ENCODE measurements at places on chromosomes 6 and 20. TPM values are rescaled to one million over a fixed set of nuclear protein-coding genes. Genes with fewer than 3 reads are reported as not detected.

GRCh38 chr20:62606016-62606415 lies 36.3 kb upstream of the SLCO4A1 start:
- DNase-seq: peak; percentile 70

- DNase-seq: no peak
These were observed 12.0 kb upstream of the SLC22A3 start for GRCh38 chr6:160336200-160336599.

GRCh38 chr6:114080891-114081510 lies 110.1 kb upstream of the HDAC2 start:
- DNase-seq: no peak

- no peak for DNase-seq
These were observed 95.2 kb downstream of the DOK5 start for GRCh38 chr20:54570561-54570960.

- peak; percentile 25 for DNase-seq
These were observed 113.9 kb upstream of the NAA20 start for GRCh38 chr20:19903168-19903811.

DNA sequence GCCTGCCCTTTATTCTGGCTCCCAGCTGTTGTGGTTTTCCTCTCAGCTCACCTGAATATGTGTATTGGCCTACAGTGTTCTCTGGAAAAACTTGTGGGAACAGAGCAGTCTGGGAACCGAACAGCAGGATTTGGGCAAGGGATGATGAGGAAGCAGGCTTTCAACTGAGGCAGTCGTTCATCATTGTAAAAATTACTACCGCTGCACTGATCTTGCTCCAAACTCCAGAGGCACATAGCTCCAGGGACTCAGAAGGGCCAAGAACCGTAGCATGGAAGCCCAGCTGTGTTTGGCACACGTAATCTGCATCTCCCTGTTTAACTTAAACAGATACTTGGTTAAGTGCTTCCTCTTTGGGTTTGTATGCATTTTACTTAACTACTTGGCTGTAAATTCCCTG lies 48.3 kb upstream of the EEF1A1 start:
- no peak for DNase-seq

DNA sequence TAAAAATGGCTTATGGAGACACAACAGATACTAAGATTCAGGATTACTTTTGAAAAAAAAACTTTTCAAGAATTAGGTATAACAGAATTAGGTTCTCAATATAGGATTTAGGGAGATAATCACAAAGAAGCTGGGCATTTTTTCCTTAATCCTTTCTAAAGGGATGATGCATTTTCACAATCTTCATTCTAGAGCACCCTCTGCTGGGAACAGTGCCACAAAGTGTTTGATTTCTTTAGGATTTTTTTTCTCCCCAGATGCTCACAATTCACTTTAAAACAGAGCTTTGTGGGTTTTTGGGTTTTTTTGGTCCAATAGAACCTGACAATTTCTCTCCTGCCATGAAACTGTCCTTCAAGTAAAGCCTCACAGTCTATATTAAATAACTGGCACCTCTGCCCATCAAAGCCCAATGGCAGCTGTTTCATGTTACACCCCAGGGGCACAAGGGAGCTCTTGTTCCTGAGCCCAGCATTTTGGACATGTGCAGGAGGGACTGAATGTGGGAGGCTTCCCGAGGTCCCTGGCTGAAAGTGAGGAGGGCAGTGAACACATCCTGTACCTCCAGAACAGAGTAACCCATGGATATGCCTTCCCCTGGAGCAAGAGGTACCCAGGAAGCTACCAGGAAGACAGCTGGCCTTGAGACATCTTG lies 39.7 kb downstream of the PREP start:
- no peak for DNase-seq

GRCh38 chr20:49508435-49509199 lies 26.1 kb upstream of the KCNB1 start:
- peak; percentile 73 for DNase-seq

GRCh38 chr6:41705996-41706835 lies 29.2 kb downstream of the TFEB start:
- peak; percentile 94 for DNase-seq

- DNase-seq: no peak
These were observed 382.1 kb upstream of the TSHZ2 start for GRCh38 chr20:52590100-52590499.

DNA sequence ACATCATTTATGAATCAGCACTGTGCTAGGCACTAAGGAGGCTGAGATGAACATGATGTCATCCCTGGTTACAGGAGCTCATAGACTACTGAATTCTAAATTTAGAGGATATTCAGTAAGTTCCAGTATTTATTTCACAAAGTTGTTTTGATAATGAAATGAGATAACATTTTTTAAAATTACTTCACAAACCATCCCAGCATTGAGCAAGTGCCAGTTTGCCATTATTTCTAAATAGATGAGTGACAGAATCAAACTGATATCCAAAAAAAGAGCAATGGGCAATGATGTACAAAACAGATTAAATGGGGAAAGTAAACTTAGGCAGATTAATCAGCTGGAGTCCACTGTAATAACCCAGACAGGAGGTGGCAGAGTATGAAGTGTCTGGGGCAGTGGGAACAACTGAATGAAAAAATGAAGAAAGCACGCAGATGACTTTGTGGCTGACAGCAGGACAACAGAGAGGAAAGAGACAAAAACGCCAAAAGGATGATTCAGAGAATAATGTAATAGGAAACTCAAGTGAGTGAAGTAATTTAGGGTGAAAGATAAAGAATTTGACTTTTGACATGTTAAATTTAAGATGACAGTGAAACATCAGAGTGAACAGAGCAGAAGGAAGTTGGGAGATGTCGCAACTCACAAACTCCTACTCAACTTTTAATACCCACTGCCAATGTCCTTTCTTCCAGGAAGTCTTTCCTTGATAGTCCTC lies 70.2 kb downstream of the RCAN2 start:
- no peak for DNase-seq

DNA sequence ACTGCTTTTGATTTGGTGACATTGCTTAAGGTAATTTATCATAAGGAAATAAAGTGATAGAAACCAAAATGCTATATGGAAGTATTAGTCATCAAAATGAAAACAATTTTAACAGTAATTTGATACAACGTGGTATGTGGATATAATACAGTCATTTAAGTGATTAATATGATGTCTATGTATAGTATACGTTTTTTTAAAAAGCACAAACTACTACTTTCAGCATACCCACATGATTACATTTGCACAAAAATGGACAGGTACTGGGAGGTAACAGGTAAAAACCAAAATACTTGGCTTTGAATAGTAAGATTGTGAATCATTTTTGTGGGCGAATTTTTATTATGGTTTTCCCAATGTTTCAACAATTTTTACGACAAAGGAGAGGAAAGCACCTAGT lies 97.6 kb downstream of the OGFRL1 start:
- no peak for DNase-seq

DNA sequence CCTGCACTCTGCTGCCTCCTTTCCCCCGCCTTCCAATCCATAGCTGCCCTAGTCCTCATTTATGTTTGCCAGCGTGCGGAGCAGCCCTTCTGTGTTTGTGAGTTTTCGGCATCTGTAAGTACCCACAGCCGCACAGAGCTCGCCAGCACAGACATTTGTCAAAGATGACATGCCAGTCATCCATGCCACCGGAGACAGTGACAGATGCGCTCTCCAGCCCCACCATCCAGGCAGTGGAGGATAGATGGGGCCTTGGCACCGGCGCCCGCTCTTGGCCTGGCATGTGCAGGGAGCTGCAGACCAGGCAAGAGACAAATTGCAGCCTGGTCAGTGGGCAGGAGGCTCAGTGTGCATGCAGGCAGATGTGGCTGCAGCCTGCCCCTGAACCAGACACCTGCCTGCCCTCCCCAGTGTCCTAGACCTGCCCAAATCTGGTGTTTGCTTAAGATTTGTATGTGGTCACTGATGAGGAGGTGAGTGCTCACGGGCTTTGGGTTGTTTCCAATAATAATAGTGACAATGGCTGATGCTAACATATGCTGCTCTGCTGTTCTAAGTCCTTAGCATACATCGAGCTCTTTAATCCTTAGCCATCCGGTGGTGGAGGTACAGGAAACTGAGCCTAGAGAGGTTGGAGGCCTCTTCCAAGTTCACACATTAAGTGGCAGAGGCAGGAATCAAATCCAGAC lies 78.1 kb downstream of the UNC5CL start:
- DNase-seq: no peak

Gene SLC25A27
- total RNA-seq: 203 TPM

Gene SLC26A8
- not detected for total RNA-seq

Gene TMEM151B
- 0.07 TPM for total RNA-seq

Gene NEURL2
- total RNA-seq: 9.9 TPM

Gene WFDC12
- total RNA-seq: not detected

Gene HLA-DRA
- 585 TPM for total RNA-seq

Gene MOG
- not detected for total RNA-seq

Gene LAMA5
- 162 TPM for total RNA-seq
